ENCODE measurements at places on chromosomes 6 and 20.

DNA sequence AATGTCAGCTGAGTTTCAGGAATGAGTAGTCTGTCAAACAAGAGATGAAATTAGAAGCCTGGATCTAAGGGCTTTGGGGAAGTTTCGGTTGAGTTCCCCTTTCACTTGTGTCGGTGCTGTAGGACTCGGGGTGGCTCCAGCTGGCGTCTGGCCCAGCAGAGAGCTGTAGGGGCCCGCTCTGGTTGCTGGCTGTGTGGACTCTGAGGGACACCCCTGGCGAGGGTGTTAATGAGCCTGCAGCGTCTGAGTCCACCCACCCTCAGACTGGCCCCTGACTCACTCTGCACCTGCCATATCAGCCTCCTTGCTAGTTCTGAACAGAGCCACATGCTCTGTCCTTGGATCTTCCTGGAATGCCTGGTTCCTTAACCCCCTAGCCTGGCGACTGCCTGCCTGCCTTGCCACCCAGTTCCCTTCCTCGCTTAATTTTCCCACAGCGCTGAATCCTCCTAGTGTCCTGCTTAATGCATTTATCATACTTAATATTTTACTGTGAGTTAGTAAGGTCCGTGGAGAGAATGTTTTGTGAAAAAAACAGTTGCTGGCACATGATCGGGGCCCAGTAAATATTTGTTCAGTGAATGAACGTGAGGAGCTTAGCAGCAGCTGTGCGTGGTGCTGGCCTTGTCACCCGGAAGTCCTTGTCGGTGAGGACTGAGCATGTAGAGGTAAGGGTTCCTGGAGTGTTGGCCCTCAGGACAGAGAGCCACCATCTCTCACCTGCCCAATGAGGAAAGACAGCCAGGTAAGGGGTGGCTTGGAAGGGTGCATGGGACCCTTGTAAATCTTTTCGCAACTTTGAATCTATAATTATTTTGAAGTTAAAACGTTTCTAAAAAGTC, 1.6 kb downstream of the DNAJC5 start:
- no peak for DNase-seq

DNA sequence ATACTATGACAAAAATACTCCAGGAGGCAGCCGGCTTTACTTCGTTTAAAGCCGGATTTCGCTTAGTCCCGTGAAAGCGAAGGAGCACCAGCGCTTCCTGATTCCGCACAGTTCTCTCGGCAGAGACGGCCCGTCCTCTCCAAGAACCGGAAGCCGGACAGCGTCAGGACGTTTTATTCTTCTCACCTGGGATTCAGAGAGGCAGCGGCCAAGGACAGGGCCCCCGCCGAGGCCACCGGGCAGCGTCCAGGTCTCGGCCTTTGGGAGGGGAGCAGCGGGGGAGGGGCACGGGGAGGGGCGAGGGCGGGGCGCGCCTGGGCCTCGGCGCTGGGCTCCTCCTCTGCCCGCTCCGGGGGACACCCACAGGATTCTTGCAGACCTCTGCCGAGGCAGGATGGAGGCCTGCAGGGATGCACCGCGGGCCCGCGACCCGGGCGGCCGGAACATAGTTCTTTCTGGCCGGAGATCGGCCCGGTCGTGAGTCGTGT, 2.8 kb upstream of the DIDO1 start:
- DNase-seq, result peak; percentile 96

DNA sequence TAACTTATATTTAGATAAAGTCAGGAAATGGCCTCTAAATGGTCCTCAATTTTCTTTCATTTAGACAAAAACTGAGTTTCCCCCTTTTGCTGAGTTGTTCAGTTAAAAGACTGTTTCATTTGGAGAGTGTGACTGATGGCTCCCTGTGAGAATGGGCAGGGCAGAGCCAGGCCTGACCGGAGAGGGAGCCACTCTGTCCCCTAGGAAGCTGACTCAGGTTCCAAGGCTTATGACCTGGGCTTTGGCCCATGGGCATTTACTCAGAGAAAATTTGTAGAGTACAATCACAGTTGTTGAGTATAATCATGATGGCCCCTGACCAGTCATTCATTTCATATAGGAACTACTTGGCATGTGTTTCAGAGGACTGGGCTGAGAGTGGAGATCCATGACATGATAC, 37.0 kb upstream of the AIG1 start:
- no peak for DNase-seq

- no peak for DNase-seq
Measured at GRCh38 chr6:89400912-89401399, 11.1 kb downstream of the RRAGD start.

- DNase-seq, result no peak
Measured at GRCh38 chr6:170438861-170439260, 114.2 kb downstream of the PSMB1 start.

DNA sequence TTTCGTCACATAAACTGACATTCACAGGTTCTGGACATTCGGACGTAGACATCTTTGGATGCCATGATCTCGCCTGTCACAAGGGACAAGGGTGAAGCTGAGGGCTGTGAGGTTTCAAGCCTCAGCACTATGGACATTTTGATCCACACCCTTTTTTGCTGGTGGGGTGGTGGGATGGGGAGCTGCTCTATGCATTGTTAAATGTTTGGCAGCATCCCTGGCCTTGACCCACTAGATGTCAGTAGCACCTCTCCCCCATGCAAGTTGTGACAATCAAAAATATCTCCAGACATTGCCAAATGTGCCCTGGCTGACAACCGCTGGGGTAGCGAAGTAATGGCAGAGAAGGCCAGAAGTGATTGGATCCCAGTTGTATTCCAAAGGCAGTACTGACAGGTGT, 229.4 kb downstream of the TSHZ2 start:
- no peak for DNase-seq

- peak; percentile 15 for DNase-seq
Measured at GRCh38 chr20:35009665-35010328, 54.1 kb downstream of the MYH7B start.

DNA sequence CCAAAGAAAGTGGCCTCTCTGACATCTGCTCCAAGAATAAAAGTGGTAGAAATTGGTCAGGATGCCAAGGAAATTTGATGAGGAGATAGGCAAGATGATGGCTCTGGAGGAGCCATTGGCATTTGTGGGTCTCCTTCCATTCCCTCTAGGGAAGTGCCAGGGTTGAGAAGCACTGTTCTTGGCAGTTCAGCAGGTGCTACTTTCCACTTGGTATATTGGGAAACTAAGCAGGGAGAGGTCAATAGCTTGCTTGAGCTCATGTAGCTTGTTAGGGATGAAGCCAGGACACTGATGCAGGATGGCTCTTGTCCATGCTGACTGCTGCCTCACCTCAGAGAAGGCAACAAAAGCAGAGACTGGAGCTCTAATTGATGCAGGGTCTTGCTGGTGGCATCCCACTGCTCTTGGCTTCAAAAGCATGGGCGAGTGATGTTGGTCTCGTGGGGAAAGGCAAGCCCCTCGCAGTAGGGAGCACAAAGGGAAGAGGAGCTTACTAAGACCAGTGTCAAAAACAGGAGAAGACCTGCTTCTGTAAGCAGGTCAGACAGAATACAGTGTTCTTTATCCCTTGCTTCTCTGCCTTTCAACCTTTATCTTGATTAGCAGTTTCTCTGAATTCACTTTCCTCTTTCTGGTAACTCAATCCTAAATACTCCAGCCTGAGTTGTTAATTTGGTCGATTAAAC, 73.1 kb upstream of the RIPOR2 start:
- no peak for DNase-seq

GRCh38 chr6:160851031-160851430, 140.5 kb upstream of the MAP3K4 start:
- no peak for DNase-seq

GRCh38 chr20:23826541-23827021, at the start of gene CST2:
TSS of gene CST2 (minus strand) at chr20:23826729. CDS start at chr20:23826660, 69 bp downstream.
- DNase-seq, result peak; percentile 36

DNA sequence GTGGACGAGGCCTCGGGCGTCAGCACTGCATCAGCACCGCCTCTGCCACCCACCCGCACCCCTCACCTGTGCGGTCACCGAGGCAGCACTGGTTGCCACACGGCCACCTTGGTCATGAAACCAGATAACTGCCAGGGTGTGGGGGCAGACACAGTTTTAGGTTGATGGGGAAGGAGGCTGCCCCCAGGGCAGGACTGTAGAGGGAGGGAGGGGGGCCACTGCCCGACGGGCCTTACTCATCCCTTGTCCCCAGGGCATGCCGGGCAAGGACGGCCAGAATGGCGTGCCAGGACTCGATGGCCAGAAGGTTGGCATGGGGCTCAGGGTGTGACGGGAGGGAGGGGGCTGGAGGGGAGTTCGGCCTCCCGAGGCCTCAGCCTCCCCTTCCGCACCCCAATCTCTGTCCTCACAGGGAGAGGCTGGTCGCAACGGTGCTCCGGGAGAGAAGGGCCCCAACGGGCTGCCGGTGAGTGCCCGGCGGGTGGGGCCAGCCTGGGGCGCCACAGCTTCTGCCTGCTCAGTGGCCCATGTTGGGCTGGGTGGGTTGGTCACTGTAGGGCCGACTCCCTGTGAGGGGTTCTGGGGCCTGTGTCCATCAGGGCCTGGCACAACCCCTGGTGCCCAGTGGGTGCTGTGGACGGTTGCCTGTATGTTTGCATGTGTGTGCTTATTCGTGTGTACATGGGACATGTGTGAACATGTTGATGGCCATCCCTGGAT, 11.8 kb downstream of the COL9A3 start:
- no peak for DNase-seq

DNA sequence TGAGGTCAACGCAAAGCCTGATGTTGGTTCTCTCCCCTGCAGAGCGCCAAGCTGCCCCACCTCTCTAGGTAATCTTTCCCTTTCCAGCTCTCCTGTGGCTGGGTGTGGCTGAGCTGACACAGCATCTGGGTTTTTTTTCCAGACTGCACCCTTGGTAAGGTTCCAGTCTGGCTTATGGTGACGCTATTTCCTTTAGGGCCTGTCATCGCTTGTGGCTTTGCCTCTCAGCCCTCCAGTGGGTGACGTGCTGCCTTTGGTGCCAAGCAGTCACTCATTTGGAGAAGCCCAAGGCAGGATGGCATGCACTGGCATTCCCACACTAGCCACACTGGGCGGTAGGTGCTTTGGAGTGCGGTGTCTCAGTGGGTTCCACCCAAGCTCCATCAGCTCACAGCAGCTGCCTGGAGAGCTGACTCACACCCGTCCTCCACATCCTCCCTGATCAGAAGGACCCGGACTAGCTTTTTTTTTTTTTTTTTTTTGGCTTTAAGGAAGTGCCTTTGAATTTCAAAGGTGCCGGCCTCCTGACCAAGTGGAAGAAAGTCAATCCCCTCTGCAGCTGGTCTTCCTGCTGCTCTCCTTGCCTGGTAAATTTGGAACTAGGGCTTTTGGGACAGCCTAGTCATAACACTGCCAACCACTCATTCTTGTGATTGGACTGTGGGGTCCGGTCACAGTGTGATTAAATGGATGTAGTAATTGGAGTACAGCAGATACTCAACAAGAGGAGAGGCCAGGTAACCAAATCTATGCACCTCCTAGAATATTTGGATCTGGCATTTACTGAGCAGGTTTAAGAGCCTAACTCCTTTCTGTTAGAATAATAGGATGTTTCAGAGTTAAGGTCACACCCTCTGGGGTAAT, 153.6 kb downstream of the CD83 start:
- no peak for DNase-seq

- no peak for DNase-seq
Measured at GRCh38 chr6:136750696-136751521, 41.4 kb downstream of the MAP3K5 start.

GRCh38 chr6:25397406-25397805, 118.2 kb downstream of the CARMIL1 start:
- no peak for DNase-seq

DNA sequence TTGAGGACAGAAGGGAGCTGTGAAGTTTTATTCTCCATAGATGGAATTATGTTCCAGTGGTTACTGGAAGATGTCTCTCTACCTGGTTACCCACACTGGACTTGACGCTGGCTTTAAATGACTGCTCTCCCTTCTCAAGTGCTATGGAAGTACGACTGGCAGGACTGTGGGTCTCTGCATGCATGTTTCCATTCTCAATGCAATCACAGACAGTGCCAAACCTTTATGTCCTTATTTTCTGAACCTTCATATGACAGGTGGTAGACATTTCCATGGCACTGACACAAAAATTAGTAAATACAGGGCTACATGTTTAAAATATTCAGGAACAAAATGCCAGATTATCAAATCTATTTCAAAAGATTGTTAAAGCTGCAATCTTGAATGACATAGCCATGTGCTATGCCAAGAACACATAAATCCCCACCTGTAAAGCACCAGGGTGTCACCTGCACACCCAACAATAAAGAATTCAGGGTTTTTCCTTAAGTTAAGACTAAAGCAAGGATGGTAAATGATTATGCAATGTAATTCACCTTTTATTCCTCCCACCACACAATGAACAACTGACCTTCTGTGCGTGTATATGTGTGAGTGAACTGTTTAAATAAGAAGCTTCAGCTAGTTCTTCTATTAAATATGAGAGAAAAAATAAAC, 153.3 kb upstream of the ENPP5 start:
- DNase-seq, result no peak

GRCh38 chr6:82245376-82245775, 2.2 kb downstream of the IBTK start:
- DNase-seq, result no peak

GRCh38 chr6:80235647-80236046, 129.2 kb downstream of the BCKDHB start:
- no peak for DNase-seq

- DNase-seq, result no peak
Measured at GRCh38 chr20:37343212-37343993, 2.5 kb upstream of the SRC start.

DNA sequence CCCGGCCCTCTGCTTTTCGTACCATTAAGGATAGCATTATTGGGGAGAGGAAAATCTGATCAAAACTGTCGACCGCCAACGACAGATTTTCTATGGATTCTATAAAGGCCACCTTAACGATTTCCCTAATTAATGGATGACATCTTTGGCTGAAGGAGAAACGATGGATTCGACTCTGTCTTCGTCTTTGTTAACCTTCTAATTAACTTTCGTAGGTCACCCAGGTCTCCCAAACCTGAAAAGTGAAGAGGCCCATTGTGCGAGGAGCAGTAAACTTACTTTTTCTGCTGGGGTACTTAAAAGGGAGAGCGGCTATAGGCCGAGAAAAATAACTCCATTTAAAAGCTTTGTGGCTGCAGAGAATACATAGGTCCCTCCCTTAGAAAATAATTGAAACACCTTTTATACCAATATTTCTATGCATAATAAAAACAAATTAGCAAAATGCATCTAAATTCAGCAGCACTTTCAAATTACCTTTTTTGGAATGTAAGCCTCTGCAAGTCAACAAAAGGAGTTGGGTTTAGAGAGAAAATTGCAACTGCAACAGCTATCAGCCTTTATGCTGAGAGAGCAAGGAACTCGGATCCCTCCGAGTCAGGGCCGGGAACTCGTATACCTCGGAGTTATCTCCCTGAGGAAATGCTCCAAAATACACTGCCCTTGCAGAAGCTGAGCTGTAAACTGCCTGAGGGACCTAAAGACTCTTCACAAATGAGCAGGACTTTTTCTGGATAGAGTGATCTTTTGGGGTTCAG, 31.4 kb upstream of the NR2E1 start:
- peak; percentile 28 for DNase-seq

- DNase-seq, result no peak
Measured at GRCh38 chr20:38751360-38751976, 3.2 kb downstream of the ACTR5 start.

DNA sequence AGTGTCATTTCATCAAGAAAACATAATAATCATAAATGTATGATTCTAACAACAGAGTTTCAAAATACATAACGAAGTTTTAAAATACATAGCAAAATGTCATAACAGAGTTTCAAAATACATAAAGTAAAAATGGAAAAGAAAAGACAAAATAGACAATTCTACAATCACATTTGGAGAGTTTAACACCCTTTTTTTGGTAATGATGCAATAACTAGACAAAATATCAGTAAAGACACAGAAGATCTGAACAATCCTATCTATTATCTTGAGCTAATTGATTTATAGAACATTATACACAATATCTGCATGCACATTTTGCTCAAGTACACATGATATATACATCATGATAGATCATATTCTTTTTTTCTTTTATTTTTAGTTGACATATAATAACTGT, 13.4 kb upstream of the SLC17A2 start:
- no peak for DNase-seq
